ENCODE measurements at places on chromosomes 11 and 22.
A peak's percentile ranks its signal among the peaks of the same experiment; 100 is the strongest.

DNA sequence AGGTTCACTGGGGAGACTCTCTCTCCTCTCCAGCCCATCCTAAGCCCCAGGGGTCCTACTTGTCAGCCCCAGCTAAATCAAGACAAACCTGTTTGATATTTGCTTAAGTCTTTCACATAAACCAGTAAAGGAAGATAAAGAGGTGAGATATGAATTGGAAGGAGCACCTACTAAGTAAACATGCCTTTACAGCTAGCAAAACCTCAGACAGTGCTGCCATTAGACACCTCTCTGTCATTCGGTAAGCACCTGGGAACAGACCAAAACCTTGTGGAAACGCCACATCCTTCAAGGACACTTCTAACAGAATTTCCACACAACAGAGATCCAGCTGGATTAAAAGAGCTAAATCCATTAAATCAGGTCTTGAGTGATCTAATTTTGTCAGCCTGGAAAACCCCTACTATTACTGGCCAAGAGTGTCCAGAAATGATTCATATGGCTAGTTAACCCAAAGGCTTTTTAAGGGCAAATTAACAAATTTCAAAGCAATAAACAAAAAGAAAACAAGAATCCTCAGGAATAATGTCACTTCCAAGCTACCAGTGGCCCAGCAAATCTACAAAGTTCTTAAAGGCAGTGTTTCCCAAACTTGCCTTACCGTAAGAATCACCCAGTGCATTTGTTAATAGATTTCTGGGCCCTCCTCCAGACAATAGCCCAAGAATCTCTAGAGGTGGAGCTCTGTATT lies 2.4 kb downstream of the VPS37C start:
- peak; percentile 57 for DNase-seq

DNA sequence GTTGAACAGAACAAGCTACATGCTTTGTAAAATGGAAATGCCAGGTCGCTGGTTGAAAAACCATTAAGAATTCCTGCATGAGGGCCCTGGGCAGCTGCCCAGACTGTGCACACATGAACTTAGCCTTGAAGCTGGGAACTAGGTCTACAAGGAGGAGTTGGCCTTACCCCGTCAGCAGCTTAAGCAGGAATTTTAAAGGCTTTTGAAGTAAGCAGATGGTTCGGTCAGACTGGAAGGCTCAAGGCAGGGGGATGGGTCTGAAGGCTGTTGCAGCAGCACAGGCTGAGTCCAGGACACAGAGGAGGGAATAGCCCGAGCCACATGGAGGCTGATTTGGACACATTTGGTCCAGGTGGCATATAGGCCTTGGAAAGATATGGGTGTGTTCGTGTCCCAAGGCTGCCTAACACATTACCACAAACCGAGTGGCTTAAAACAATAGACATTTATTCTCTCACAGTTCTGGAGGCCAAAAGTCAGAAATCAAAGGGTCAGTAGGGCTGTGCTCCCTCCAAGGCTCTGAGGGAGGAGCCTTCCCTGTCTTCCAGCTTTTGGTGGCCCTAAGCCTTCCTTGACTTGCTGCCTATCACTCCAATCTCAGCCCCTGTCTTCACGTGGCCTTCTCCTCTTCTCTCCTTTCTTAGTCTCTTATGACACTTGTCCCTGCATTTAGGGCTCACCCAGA lies 11.6 kb downstream of the LIF start:
- DNase-seq = no peak

GRCh38 chr11:8679006-8679405 lies 3.5 kb downstream of the TRIM66 start:
- DNase-seq = no peak

GRCh38 chr22:40335358-40335757 lies 10.9 kb upstream of the ADSL start:
- no peak for DNase-seq

GRCh38 chr11:38503876-38504275 lies 1905.8 kb upstream of the RAG2 start:
- no peak for DNase-seq

- DNase-seq = no peak
These were observed 96.0 kb upstream of the ARHGAP20 start for GRCh38 chr11:110808248-110808647.

DNA sequence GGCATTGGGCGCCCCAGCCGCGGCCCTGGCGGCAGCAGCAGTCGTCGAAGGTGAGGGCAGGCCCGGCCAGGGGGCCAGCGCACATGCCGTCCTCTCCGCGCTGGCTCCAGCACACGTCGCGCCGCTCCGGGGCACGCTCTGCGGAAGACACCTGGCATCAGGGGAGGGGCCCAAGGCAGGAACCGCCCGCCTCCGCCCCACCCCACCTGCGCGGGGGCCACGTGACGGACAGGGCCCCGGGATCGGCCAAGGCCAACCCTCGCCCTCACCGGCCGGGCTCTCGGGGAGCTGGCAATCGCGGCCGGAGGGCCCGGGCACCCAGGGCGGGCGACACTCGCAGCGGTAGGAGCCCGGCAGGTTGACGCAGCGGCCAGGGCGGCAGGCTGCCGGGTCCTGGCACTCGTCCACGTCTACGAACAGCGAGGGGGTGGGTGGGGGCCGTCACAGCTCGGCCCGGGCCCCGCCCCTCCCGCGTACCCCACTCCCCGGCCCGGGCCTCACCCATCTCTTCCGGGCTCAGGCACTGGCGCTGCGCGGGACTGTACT lies 14.9 kb downstream of the SCYL1 start:
- DNase-seq = peak; percentile 88

- no peak for DNase-seq
These were observed 24.9 kb downstream of the SCUBE2 start for GRCh38 chr11:9066433-9066925.

- no peak for DNase-seq
These were observed 227.8 kb downstream of the ETS1 start for GRCh38 chr11:128359515-128359914.

- DNase-seq = no peak
These were observed 33.8 kb upstream of the NUP50 start for GRCh38 chr22:45129703-45130524.

DNA sequence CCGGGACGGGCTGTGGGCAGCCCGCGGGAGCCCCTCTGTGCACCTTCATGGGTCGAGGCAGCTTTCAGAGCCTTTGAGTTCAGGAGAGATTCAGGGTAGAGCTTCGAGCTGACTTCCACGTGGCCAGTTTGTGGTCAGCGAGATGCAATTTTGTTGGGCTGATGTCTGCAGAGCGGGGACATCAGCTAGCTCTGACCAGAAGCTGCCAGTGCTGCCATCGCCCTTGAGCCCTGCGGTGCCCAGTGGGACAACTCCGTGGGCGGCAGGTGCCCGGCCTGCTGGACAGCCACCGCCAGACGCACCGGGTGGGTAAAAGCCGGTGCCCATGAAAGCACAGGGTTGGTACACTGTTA lies 719 bp downstream of the TALDO1 start:
- DNase-seq = peak; percentile 27

- no peak for DNase-seq
These were observed 1.0 kb downstream of the LMO1 start for GRCh38 chr11:8262552-8263108.

DNA sequence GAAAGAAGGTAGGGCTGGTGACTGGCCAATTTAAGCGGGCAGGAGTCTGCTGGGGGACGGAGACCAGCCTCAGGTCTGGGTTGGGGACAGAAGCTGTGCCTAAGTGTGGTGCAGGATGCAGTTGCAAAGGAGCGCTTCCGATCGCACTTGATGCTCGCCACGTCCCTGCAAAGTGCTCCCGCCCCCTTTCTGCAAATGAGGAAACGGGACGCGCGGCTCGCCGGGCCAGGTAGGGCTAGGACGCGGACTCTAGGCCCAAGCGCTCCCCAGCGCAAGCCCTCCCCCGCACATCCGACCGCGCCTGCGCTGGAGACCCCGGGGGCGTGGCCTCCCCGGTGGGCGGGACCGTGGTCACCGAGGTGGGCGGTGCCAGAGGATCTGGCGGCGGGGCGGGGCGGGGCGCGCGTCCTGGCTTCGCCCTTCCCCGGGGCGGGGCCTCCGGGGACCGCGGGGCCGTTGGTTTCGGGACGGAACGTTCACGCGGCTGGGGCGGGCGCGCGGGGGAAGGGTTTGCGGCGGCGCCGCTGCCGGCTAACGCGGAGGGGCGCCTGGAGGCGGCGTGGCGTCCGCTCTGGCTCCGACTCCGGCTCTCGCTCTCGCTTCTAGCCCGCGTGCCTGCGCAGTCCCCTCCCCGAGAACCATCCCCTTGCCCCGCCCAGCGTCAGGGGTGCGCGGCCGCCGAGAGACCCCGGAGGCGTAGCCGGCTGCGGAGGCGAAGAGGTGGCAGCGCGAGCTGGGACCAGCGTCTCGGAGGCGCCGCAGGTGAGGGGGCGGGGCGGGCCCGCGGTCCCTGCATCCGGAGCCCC lies at the start of gene FAM118A:
Gene FAM118A, plus strand, starts transcription at position 513 of the 806 bp plus-strand sequence. CDS start 12,446 bp downstream, outside the sequence.
- DNase-seq = peak; percentile 97

GRCh38 chr22:43044290-43044712 lies 29.4 kb upstream of the PACSIN2 start:
- no peak for DNase-seq

DNA sequence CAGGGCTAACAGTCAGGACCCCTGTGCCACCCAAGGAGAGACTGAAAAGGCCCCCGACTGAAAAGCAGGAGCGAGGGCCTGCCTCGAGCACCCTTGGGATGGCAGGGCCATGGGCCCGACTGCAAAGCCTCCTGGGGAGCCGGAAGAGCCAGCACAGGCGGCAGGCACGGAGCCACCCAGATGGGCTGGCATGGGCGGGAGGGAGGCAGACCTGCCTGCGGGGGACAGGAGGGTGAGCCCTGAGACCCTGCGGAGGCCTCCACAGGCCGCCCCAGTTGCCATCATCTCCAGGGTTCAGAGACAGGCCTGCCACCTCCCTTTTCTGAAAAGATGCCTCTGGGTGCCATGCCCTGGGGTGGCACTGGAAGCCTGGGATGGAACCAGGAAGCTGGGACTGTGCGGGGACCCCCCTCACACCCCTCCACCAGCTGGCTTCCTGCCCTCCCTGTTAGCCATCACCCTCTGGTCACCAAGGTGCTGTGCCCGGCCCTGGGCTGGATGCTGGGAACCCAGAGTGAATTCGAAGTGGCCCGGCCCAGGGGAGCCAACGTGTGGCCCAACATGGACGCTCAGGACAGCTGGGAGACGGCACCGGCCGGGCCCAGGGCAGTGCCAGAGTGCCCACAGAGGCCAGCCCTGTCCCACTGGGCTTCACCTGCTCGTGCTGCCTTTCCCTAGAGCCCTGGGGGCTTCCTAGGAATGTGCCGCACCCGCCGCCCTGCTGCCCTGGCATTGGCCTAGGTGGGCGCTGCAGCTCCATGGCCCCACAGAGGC lies 13.8 kb downstream of the TSPAN32 start:
- DNase-seq = no peak

- no peak for DNase-seq
These were observed 1011.2 kb downstream of the TBC1D22A start for GRCh38 chr22:47773635-47774034.

DNA sequence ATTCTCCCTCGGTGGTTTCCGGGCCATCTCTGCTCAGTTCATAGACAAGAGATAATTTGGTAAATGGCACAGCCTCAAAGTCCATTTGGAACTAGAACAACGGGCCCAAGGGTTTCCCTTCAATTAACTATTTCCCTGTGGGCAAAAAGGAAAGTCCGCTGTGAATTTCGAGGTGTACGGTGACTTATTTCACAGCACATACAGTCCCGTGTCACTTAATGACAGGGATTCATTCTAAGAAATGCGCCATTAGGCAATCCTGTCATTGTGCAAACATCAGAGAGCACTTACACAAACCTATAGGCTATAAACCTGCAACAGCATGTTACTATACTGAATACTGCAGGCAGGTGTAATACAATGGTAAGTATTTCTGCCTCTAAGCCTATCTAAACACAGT lies 551.6 kb downstream of the OPCML start:
- DNase-seq = no peak

DNA sequence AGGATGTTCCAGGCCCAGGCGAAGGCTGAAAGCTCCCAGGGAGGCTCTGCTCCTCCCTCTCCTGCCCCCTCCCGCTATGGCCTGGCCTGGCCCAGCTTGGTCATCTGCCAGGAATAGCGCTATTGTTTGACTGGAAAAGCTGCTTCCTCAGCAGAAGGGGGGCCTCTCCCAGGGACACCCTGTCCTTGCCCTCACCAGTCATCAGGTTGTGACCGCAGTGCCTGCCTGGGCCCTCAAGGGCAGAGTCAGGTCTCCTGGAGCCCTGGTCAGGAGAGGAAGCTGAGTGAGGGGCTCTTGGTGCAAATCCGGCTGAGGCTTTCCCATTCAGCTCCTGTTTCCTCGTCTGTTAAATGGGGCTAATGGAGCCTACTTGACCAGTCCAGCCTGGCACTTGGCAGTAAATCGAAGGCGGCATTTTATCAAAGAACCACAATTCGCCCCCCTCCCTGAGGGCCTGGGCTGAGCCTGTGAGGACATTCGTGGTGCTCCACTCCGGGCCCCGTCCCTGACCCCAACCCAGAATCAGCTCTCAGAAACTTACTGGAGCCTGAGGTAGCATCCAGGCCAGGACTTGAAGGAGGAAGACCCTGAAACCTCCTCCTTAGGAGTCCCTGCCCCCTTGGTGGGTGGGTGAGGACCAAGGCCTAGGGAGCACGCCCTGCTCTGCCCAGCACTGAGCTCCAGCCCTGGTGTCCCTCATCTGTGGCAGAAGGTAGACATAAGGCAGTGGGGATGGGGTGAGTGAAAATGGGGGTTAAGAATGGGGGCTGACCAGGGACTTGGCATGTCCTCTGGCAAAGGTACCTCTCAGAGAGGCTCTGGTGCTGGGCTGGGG lies 2.0 kb upstream of the CASTOR1 start:
- peak; percentile 70 for DNase-seq

- DNase-seq = no peak
These were observed 195.9 kb downstream of the DSCAML1 start for GRCh38 chr11:117601006-117601708.

DNA sequence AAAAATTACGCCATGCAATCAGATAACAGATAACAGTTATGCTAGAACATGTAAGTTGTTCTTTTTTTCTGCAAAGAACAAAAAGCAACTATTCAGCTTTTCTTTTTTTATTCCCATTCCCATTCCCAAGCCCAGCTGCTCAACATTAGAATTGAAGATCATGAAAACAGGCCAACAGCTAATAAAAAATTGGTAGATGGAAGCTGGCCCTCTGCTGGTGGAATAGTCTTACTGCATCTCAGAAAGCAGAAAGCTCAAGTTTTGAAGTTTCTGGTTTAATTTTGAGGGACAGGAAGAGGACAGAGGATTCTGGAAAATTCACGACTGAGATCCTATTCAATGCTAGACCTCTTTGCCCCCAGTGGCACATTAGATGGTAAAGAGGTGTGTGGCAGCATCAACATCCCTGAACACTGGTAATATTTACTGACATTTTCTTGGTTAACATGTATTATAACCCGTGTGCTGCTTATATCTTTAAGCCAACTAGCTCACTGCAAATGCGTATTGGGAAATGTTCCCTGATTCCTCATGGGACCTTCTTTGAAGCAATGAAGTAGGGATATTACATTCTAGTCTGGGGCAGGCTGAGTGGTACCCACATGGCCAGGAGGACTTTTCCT lies 591.2 kb downstream of the OPCML start:
- DNase-seq = no peak

- no peak for DNase-seq
These were observed 11.6 kb downstream of the TST start for GRCh38 chr22:37007651-37008050.
